ENCODE measurements at places on chromosomes 2 and 18.

DNA sequence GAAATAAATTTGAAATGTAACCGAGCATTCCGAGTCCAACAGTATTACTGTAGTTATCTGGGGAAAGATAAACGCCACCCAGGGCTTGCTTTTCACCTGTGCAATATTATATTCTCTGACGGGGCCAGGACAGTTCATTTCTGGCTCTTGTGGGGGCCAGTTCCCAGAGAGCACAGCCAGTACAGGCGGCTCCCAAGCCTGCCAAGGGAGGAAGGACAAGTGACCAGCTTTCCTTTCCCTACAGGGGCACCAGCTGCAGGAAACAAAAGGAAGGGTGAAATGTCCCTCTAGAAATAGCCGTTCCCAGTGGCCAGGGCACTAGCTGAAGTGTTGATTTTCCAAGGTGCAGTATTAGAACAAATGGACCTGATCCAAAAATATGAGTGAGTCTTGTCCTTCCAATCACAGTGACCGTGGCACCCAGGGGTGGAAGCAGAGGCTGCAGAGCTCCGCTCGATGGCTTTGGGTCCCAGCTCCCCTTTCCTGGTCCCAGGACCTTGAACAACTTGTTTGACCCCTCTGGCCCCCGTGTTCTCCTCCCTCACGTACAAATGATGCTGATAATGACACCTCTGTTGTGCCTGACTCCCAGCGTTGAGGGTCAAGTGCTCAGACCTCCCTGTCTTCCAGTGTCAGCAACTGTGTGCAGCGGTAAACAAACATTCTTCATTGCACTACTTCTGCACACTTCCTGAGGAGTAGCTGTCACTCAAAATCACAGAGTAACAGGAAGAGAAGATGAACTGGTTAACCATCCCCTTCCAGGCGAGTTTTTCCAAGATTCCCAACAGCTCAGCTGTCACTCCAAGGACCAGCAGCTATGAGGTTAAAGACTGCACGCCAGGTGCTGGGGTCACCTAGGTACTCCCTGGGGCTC, 40.9 kb downstream of the GYPC start:
- no peak for DNase-seq

- DNase-seq = peak; percentile 38
Observed at GRCh38 chr18:74505776-74506175, 9.6 kb downstream of the CNDP2 start.

- no peak for DNase-seq
Observed at GRCh38 chr18:77173275-77174030, 40.9 kb upstream of the MBP start.

- DNase-seq = no peak
Observed at GRCh38 chr2:14524041-14524802, 108.3 kb upstream of the LRATD1 start.

All from islet precursor cell (in vitro differentiated cells).